Cerebellar nuclear complex (tissue), 1 donor: ENCODE measurements at places on chromosomes 12 and 14.
A peak's percentile ranks its signal among the peaks of the same experiment; 100 is the strongest.

- DNase-seq: no peak
Observed at GRCh38 chr12:131280426-131280825, 326.7 kb downstream of the ADGRD1 start.

- DNase-seq: no peak
Observed at GRCh38 chr12:30792648-30793499, 38.1 kb upstream of the CAPRIN2 start.

DNA sequence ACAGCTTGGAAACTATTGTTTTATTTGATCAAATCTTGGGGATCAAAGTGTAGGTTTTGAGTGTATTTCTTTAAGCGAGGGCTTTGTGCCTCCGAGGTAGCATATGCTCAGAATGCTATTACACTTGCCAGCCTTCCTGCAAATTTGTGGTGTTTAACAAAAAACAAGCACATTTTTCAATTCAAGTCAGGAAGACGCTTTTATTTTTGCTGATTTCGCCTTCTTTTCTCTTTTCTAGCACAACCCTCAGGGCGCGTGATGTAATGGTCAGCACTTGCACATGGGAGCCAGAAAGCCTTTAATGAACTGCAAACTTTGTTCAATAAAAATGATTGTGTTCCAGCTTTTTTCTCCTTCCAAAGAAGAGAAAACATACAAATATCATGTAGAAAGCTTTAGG, 466.5 kb downstream of the PRKD1 start:
- DNase-seq: no peak

GRCh38 chr12:51621156-51621922, 30.3 kb downstream of the SCN8A start:
- DNase-seq: no peak

GRCh38 chr12:103639983-103640382, 52.9 kb downstream of the STAB2 start:
- no peak for DNase-seq

DNA sequence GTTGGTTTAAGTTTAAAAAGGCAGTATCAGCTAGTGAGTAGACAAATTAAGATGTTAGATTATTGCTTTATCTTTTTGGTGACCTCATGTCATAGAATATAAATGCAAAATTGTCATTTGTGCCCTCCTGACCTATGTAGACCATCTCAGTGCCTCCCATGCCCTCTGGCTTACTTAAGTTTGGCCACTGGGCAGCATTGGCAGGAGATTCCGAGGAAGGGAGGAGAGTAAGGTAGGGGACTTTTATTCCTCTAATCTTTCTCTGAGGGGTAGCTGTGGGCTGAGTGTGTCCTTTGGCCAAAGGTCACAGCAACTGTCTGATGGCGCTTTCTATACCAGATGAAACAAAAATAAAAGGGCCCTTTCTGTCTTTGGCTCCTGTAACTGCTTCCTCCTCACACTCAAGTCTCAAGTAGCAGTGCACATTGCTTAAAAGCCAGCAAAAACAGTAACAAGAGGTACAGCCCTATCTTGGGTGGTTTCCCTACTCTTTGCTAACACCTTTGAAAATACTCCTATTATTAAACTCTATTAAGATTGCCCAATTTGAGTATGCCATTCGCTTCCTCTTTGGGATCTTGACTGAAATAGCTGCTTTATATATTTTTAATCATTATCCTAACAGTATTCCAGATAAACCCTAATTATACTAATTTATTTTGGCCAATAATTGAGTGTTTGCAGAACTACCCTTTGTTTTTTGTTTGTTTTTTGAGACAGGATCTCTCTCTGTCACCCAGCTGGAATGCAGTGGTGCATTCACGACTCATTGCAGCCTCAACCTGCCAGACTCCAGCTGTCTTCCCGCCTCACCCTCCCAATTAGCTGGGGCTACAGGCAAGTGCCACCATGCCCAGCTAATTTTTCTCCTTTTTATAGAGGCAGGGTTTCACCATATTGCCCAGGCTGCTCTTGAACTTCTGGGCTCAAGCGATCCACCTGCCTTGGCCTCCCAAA, 56.5 kb upstream of the KCNH3 start:
- no peak for DNase-seq

DNA sequence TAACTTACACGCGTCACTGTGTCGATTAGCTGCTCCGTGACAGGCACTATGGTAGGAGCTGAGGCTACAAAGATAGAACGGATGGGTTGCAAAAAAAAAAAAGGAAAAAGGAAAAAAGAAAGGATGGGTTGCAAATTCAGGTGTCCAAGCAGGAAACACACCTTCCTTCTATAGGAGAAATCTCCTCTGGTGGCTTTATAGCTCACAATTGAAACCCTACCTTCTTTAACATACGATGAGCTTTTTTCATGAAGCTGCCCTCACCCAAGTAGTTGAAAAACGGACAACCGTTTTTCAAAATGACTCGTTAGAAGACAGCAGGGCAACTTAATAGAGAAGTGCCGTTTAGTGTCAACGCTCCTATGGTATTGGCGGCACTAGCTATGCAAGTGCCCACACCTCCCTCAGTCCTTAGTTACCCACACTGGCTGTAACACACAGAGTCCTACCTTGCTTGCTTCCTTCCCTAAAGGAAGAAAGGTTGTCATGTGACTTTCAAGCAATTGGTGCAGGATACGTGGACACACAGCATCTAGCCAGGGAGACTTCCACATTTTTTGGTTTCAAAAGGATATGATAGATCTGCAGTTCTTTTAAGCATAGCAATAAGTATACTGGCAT, 682 bp upstream of the TRIP11 start:
- DNase-seq: peak; percentile 52

DNA sequence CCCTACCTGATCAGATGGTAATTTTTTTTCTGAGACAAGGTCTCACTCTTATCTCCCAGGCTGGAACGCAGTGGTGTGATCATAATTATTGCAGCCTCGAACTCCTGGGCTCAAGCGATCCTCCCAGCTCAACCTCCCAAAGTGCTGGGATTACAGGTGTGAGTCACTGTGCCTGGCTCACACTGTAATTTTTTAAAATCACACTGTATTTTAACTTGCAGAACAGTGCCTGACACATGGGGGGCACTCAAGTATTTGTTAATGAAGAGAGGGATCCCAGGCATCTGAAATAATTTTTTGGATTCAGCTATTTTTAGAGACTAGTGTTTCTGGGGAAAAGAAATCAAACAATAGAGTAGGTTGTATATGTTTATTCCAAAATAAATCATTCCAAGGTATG, 21.7 kb downstream of the LIMA1 start:
- no peak for DNase-seq

DNA sequence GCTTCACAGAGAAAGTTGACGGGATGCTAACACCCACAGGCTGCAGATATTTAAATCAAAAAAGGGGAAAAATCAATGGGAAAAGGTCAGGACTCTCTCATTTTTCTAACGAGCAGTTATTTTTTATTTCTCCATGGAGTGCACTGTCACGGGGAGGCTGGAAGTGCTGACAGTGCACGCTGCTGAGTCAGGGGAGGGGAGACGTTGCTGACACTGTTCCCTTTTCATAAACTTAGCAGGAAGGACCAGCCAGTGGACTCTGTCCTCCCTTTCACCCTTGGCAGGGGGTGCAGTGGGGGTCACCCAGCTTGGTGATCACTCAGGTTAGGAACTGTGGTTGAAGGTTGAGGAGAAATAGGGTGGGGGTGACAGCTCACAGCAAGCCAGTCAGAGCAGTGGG, 65.6 kb upstream of the FUT8 start:
- DNase-seq: no peak

DNA sequence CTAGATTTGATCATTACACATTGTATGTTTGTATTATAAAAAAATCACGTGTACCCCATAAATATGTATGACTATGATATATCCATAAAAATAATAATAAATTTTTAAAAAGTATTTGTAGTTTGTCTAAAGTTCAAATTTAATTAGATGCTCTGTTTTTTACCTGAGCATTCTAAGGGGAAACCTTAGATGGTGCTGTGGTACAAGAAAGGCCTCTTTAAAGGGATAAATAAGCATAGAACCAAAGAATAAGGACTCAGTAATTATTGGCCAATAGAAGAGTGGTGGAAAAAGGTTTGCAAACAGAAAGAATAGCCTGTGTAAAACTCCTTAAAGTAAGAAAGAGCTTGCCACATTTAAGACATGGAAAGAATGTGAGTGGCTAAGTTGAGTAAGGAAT, 580.1 kb upstream of the SEL1L start:
- DNase-seq: no peak

GRCh38 chr12:23098517-23098916, 473.5 kb downstream of the ETNK1 start:
- no peak for DNase-seq

DNA sequence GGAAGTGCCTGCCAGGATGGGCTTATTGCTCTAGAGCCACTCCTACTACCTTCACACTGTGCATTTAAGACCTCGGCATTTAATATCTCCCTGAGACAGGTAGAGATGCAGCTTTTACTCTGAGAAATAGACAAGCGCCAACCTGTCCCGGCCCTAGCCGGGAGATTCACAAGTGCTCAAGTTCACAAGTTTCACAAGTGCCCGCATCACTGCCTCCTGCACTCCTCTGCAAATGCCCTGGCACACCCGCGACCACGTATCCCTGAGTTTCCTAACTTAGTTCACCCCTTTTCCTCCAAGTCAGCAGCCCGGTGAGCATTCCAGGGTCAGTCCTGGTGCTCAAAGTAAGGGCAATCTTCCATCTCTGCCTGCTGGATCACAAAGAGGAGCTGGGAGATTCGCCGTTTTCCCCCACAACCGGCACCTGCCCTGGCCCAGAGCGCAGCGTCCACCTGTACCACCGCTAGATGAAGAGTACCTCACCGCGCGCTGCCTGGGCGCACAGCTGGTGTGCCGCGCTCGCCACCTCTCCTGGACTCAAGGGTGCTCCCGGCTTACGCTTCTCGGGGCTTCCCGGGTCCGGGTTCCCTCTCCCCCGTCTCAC, 5.0 kb upstream of the SLC38A4 start:
- no peak for DNase-seq

DNA sequence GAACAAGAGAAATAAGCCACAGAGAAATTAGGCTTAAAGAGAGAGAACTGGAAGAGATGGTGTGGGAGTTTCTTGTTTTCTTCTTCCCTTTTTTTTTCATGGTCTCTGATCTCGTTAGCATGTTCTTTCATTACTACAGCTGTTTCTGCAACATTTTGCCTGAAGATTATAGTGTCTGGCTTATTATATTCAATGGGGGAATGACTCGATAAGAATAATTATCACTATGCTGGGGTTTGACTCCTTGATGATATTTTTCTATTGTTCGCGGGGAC, 70.0 kb downstream of the TMEM132C start:
- DNase-seq: no peak

DNA sequence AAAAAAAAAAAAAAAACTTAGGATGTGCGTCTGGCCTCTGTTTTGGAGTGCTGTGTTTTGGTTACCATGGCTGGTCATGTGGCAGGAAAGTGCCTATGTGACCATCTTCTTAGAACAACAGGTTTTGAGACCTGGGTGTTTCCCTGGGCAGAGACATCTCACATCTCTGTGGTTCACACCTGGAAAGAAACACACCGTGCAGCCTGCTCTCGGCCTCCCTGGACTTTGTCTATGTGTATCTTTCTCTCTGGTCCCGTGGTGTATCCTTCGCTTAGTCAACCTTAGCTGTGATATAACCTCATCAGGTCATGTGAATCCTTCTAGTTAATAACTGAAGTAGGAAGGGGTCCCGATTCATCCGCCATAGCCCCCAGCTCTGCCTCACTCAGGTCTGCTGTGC, 22.6 kb downstream of the ACADS start:
- no peak for DNase-seq

DNA sequence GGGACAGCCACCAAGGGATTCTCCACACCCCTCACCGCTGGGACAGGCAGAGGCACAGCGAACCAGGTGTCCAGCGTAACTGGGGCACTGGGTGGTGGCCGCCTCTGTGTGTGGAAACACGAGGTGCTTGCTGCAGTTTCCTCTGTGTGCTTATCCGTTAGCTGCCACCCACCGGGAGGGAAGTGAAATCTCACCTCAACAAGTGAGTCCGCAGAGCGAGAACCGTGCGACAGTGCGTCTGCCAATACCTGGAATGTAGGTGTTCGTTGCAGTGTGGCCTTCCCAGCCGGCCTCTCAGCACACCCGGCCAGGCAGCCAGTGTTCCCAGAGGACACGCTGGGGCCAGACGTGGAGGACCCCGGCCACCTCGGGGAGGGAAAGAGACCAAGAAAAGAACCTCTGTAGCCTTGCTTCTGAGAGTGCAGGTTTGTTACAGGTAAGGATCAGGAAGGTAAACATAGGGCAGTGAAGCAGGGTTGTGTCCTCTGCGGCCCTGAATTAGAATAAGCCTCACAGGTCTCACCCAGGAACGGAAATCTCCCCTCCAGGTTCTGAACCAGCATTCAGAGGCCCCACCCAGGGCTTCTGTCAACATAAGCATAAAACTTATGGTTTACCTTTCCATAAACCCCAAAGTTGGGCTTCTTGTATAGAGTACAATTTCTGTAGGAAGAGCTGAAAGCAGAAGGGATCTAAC, 1.5 kb downstream of the BCL2L14 start:
- no peak for DNase-seq

DNA sequence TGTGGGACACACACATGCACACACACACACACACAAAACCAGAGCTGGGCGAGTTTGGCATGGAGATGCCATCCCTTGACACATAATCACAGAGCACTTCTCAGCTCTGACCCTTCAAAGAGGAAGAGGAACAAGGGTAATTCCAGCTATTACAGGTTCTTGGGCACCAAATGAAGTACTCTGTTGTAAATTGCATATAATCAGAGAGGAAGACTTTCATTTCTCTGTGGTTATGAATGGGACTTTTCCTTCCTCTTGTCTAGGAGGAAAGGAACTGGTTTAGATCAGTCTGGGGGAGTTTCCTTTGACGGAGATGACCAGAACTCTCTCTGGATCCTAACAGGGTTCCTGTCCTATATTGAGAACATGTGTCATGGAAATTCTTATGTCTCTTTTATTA, 26.4 kb upstream of the FGF6 start:
- no peak for DNase-seq

GRCh38 chr14:94113908-94114588, 3.5 kb downstream of the IFI27 start:
- no peak for DNase-seq

DNA sequence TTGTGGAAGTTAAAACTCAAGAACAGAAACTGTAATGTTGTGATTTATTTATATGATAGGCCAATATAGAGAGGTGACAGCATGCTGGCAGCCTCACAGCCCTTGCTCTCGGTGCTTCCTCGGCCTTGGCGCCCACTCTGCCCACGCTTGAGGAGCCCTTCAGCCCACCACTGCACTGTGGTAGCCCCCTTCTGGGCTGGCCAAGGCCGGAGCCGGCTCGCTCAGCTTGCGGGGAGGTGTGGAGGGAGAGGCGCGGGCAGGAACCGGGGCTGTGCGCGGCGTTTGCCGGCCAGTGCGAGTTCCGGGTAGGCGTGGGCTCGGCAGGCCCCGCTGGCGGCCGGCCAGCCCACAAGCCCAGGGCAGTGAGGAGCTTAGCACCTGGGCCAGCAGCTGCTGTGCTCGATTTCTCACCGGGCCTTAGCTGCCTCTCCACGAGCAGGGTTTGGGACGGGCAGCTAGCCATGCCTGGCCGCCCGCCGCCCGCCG, 65.8 kb upstream of the SLC8A3 start:
- no peak for DNase-seq

GRCh38 chr12:23093488-23093887, 468.5 kb downstream of the ETNK1 start:
- no peak for DNase-seq
